ENCODE measurements at places on chromosomes 1 and 21.

DNA sequence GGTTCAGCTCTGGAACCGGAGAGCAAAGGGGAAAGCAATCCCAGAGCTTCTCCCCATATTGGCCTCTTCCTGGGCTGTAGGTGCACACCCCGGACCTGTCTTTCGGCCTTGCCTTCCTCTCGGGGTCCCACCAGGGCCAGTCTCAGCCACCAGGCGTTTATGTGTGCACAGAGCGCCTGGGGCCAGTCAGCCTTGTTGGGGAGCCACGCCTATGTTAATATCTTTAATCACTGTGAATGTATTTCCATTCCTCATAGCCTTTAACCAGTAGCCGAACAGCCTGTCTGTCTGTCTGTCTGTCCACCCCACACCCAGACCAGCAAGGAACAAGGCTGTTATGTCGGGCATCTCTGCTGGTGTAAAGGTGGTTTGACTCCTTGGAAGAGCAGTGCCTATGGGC lies 18.8 kb downstream of the KCNC4 start:
- DNase-seq, result no peak

- no peak for DNase-seq
Measured at GRCh38 chr1:1671365-1672119, 12.7 kb upstream of the CDK11B start.

DNA sequence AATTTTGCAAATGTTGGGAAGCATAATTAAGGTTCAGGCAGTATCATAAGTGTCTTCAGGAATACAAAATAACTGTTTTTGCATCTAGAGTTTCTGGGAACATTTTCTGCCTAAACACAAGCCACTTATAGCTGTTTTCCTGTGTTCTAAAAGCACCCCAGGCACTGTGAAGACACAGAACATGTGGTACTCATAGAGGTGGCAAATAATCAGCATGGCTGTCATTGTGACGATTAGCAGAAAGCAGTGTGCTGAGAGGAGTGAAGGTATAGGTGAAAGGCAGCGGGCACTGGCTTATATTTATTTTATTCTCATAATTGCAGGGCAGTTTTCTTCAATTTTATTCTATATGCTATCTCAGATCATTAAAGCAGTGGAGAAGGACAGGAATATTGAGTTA lies 119.6 kb downstream of the LRRC53 start:
- DNase-seq, result no peak

GRCh38 chr1:53065391-53065790 lies 3.4 kb downstream of the PODN start:
- no peak for DNase-seq

DNA sequence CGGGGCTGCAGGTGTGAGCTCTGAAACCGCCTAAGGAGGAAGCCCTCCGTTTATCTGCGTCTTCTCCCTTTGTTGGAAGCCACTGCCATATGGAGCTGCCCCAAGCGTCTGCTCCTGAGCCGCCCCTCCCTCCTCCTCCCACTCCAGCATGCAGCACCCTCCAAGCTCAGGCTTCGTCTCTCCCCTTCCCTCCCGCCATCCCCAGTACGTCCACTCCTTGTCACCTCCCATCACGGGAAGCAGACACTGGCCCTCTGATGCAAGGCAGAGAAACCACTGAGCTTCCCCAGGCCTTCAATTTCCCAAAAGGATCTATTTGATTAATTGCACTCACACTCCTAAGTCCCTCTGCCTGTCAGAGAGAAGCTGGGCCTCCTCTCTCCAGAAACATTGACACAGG lies 52.5 kb downstream of the NFASC start:
- no peak for DNase-seq

GRCh38 chr1:58773406-58773840 lies 10.4 kb downstream of the JUN start:
- peak; percentile 83 for DNase-seq

DNA sequence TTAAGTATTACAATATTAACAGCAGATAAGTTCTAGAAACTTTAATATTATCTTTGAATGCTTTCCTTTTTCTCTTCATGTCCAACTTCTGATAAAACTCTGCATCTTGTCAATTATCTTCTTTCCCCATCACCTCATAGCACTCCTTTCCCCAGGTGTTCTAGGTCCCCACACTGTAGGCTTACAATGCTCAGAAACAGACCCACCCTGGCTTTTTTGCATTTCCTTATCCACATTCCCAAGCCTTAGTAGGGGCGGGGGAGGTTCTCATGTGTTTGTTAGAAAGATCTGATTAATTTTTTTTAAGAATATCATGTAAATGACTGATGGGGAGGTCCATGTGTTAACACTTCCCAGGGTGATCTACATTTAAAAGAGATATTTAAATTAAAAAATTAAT lies 63.9 kb downstream of the PLPPR4 start:
- no peak for DNase-seq

GRCh38 chr1:85611425-85611824 lies 30.9 kb downstream of the CCN1 start:
- DNase-seq, result no peak

GRCh38 chr1:91651243-91651642 lies 150.6 kb downstream of the CDC7 start:
- no peak for DNase-seq

DNA sequence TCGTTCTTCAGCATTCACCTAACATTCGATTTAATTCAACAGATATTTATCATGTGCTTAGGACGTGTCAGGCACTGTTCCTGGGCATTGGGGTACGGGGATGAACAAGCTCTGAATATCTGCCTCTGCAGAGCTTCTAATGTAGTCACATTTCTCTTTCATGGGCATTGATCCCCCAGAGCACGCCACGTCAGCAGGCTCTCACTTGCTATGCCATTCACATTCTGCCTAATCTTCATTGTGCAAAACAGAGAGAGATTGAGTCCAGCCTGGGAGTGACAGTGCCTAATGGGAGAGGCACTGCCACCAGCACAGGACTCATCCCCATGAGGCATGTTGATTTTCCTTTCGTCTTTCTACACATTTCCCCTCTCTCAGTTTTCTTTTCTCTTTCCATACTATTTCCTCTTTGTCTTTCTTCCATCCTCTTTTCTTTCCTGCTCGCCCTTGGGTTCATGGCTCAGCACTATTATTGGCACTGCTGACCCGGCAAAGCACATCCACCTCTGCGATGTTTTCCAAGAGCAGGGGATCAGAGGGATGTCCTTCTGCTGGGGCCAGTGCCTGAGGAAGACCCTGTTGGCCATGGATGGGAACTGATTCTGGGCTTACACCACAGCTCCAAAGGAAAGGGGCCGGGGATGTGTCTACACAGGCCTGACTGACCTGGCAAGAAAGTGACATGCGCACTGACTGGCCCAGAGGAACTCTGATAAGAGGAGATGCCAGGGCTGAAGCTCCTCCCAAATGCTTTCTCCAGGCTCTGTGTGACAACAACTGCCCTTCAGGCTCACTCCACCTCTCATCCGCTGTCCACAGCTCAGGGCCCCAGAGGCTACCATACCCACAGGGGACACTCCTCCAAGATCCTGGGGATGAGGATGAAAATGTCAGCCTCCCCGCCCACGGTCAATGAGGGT lies 195.9 kb downstream of the TOMM20 start:
- no peak for DNase-seq

DNA sequence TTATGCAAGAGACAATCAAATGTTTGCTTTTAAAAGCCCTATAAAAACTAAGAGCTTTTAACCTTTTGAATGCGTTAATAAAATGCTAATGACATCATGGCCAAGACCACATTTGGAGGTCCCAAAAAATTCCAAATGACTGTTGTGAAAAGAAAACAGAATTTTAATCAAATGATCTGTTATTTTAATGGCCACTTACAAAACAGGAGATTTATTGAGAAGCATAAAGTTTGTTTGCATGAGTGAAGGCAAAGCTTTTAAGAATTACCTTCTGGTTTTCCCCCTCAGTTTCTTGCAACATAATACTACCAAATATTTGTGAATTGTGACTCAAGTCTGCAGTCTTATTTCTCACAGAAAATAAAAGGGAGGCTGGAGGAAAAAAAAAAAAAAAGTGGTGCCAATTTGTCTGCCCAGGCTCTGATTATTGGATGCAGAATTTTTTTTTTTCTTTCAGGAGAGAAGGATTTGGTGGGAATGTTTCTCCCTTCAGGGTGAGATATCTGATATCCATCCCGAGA lies 60.7 kb downstream of the GORAB start:
- no peak for DNase-seq

GRCh38 chr1:86854352-86854751 lies 59.6 kb downstream of the SELENOF start:
- DNase-seq, result no peak

GRCh38 chr1:38376577-38376976 lies 330.0 kb upstream of the POU3F1 start:
- no peak for DNase-seq

DNA sequence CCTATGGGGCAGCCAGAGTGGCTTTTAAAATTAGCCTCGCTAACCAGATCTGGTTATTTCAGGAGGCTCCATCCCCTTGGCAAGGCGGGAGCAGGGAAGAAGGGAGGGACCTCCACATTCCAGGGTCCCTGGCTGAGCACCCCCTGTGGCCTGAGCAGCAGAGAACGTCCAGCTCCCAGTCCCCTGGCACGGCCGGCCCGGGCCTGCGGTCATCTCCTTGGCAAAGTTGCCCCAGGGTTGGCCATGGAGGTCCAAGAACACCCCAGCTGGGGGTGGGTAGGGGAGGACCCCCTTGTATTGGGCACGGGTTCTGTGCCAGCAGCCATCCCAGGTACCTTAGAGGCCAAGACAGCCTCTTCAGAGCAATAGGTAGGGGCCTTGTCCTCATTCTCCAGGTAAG lies 75.9 kb downstream of the RAP1GAP start:
- DNase-seq, result no peak

DNA sequence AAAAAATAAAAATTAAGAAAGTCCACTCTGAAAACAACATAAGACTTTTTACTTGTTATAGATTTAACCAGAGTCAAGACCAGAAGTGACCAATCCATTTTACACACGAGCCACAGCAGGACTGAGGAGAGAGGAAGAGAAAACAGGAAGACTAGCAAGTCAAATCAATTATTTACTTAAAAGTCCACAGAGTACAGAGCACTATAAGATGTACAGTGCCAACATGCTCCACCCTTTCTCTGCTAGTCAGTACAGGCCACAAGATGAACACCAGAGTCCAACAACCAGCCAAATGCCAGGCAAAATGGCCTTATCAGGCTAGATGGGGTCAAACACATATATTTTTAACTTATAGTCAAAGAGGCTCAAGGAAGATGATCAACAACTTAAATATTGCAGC lies 19.5 kb downstream of the LUZP1 start:
- no peak for DNase-seq
